ENCODE measurements at places on chromosomes 5 and 9. TPM values are rescaled to one million over a fixed set of nuclear protein-coding genes. Genes with fewer than 3 reads are reported as not detected.

The LECT2 gene
- not detected for polyA plus RNA-seq

The PCDHGA10 gene
- 1.8 TPM for polyA plus RNA-seq

- DNase-seq, result no peak
Observed at GRCh38 chr5:93899026-93899600, 157.7 kb upstream of the POU5F2 start.

The DNLZ gene
- not detected for polyA plus RNA-seq

DNA sequence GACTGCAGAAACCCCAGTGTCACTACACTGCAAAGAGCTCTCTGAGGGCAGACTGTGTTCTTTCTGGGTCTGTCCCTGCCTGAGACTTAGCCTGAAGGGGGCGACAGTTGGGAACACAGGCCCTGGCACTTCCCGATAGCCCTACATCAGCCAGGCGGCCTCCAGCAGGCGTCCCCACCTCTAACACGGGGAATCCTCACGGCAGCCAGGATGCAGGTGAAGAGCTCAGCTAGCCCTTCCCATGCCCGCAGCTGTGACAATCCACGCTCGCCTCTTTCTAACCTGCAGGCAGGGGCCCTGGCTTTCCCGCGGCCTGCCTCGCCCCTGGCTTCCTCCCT is 5.9 kb downstream of the MED22 start:
- DNase-seq, result no peak

The S1PR3 gene
- polyA plus RNA-seq, result 18.7 TPM

- no peak for DNase-seq
Observed at GRCh38 chr5:143025376-143025775, 255.2 kb downstream of the ARHGAP26 start.

The PLAC8L1 gene
- 0.63 TPM for polyA plus RNA-seq

The TBC1D9B gene
- polyA plus RNA-seq, result 63.9 TPM
